ENCODE measurements at places on chromosomes 3 and 15.

- no peak for DNase-seq
Observed at GRCh38 chr15:91102546-91103330, 2.7 kb downstream of the SV2B start.

DNA sequence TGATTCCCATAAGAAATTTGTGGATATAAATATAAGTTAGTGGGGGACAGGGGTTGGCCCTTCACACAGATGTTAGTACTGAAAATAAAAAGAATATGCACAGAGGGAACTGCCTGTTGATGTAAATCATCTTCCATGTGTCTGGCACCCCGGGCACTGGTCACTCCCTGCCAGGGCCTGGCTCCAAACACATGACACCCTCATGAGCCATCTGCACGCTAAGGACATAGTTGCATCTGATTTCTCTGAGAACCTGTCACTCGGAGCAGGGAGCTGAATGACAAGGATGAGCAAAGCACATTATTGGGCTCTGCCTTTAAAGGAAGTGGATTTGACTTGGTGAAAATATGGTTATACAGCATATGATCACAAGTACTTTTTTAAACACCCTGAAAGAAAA lies 66.2 kb upstream of the TSC22D2 start:
- DNase-seq, result no peak

GRCh38 chr3:187465503-187465902 lies 97.3 kb downstream of the RTP4 start:
- DNase-seq, result no peak

- no peak for DNase-seq
Observed at GRCh38 chr3:172151651-172152649, 112.6 kb downstream of the FNDC3B start.

Measured in Calu3 (cell line).